ENCODE measurements at places on chromosomes 11 and 22. TPM values are rescaled to one million over a fixed set of nuclear protein-coding genes. Genes with fewer than 3 reads are reported as not detected.
A peak's percentile ranks its signal among the peaks of the same experiment; 100 is the strongest.

The OR8G5 gene
- not detected for total RNA-seq

DNA sequence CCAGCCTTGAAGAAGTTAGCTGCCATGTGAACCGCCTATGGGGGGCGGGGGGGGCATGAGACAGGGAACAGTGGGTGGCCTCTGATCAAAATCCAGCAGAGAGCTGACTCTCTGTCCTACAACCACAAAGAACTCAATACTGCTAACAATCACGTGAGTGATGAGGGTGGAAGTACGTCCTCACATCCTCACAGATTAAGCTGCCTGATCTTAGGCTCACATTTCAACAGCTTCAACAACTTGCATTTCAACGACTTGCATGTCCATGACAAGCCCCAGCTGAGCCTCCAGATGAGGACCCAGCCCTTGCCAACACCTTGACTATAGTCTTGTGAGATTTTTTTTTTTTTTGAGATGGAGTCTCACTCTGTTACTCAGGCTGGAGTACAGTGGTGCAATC is 51.6 kb downstream of the CLMP start:
- DNase-seq, result no peak
- peaks cover 14% of the 10 kb centered on the region for H3K27me3 ChIP-seq
- H3K27ac ChIP-seq, result no peak overlapping the region
- H3K4me1 ChIP-seq, result peaks cover 9% of the 10 kb centered on the region
- no peaks in the 10 kb centered on the region for H3K36me3 ChIP-seq
- no peak overlapping the region for H3K4me3 ChIP-seq

DNA sequence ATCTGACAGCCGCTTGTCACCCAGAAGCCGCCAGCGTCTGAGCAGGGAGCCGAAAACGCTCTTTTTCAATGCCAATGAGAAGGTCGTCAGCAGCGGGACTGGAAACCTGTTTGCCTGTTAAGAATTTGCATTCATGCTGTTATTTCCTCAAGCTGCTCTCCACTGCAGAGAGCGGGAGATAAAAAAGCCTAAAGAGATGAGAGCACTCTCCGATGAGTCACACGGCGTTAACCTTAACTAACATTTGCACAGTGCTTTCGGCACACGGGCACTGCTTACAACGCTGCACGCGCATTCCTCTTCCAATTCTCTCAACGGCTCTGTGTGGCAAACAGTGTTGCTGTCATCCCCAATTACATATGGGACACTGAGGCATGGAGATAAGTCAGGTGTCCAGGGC is 40.0 kb upstream of the RTL6 start:
- DNase-seq, result peak; percentile 25
- H3K4me3 ChIP-seq, result no peak overlapping the region
- H3K4me1 ChIP-seq, result no peaks in the 10 kb centered on the region
- peaks cover 13% of the 10 kb centered on the region for H3K27me3 ChIP-seq
- H3K27ac ChIP-seq, result no peak overlapping the region
- no peaks in the 10 kb centered on the region for H3K36me3 ChIP-seq

DNA sequence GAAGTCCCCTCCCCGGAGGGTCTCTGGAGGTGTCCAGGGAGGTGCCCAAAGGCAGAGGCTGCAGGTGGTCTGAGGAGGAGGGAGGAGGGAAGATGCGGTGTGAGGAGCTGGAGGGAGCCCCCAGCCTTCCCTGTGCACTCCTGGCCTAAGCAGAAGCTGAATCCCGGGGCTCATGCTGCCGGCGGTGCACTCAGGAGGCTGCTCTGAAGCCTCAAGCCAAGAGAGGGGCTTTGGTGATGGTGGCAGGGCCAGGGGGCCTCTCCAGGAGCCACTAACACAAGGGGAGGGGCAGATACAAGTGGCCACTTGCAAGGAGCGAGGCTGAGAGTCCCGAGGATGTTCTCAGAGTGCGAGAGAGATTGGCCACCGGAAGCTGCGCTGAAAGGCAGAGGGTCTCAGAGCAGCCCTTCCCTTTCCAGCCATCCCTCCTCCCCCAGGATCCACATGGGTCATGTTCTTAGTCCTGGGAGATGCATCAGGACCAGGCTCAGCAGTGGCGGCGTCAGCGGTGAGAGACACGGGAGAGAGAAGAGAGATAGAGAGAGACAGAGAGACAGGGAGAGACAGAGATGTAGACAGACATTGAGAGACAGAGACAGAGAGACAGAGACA is 774 bp upstream of the MRGPRG start:
- H3K4me1 ChIP-seq, result no peaks in the 10 kb centered on the region
- no peak overlapping the region for H3K4me3 ChIP-seq
- H3K27me3 ChIP-seq, result peaks cover 95% of the 10 kb centered on the region
- no peak for DNase-seq

DNA sequence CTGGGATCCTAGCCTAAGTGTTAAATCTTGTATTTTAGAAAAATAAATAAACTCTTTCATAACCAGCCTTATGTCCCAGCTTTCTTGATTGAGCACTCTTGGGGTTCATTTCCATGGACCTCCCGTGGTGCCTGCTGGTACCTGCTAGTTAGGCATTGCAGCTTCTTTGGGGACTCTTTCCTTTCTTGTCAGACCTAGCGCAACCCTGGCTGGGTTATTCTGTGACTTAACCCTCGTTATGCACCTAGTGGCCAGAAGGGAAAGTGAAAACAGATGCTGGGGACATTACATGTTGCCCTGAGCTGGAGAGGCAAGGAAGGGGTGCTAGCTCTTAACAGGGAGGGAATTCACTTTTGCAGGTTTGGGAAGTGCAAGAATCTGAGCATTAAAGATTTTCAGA is 46.8 kb downstream of the APIP start:
- no peak overlapping the region for H3K4me3 ChIP-seq
- no peaks in the 10 kb centered on the region for H3K36me3 ChIP-seq
- no peak for DNase-seq
- H3K27me3 ChIP-seq, result no peaks in the 10 kb centered on the region
- H3K27ac ChIP-seq, result no peak overlapping the region

The TEX12 gene
- total RNA-seq, result not detected

- no peaks in the 10 kb centered on the region for H3K27me3 ChIP-seq
- no peak overlapping the region for H3K4me3 ChIP-seq
- H3K36me3 ChIP-seq, result no peaks in the 10 kb centered on the region
- no peak overlapping the region for H3K27ac ChIP-seq
- DNase-seq, result no peak
- H3K4me1 ChIP-seq, result no peaks in the 10 kb centered on the region
These were observed 112.4 kb downstream of the LDLRAD3 start for GRCh38 chr11:36056160-36056751.
